GM13977 (cell line): ENCODE measurements at places on chromosomes 11 and 22.

DNA sequence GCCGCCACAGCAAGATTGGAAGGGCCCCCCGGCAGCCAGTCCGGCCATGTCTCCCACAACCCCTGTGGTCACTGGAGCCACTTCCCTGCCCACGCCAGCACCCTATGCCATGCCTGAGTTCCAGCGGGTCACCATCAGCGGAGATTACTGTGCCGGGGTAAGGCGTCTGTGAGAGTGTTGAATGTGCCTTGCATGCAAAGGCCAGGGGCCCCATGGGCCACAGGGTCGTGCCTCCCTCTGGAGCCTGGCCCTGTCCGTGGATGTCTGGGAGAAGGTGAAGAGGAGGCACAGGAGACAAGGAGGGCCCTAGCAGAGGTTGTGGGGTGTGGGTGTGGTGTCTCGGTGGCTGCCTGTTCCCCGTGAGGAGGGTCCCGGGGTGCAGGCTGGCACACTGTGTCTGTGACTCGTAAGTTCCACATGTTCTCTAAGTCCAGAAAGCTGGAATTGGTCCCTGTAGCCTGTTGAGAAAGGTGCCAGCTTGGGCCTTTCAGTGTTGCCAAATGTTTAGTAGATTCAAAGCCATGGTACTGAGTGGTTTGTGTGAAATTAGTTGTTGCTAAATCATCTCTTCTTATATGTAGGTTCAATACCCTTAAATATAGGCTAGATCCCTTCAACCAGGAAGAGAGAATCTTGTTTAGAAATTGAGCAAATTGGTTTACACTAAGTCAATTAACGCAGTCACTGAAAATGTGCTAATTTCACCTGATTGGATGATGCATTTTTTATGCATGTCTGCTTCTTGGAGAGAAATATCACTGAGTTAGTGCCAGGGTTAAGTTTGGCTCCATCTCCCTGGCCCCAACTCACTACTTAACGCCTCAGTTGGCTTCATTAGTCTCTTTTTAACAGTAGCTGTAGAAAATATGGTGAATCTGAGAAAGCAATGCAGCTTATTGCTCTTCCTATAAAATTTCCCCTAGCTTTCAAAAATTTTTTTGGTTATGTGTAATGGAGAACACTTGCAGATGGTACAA lies 23.8 kb downstream of the AMPD3 start:
- no peak for DNase-seq

DNA sequence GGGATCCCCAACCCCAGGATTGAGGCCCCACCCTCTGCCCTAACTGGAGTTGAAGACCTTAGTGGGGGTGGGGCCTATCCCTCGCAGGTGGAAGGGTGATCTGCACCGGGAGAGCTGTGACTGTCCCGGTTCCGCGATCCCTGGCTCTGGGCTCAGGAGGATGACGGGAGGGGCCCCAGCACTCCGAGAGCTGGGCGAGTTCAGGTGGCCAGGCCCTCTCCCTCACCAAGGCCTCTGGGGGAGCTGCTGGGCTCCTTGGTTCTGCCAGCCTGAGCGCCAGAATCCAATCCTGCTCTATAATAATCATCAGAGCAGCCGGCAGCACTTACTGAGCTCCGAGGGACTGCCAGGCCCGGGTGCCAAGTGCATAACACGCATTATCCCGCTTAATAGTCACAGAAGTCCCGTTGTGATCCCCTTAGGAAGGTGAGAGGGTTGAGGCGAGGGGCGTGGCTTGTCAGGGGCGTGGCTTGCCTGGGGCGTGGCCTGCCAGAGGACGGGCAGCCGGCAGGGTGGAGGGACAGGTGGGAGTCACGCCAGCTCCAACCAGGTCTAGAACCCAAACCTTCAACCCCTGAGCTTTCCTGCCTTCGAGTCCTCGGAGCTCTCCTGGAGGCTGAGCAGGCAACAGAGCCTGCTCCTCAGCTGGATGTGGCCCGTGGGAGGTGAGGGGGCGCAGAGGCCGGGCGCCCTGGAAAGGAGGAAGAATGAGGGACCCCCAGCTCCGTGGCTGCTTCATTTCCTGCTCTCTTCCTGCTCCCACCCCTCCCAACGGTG lies 7.3 kb upstream of the SYT7 start:
- DNase-seq: peak; percentile 69

DNA sequence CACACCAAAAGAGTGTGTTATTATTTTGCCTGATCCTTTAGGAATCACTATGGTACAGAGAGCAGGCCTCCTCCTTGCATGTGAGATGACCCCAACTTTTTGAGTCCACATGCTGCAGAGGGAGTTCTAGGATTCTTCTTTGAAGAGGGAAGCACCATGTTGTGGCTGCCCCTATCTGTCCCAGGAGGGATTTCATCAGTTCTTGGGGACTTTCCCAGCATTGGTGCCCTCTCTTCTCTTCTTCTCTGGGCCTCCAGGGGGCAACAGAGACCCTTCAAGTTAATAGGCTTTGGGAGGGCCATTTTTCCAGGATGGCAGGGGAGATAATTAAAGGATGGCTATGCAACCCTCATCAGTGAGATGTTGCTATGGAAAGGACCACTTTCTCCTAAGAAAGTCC lies 3.6 kb downstream of the MMP1 start:
- peak; percentile 20 for DNase-seq

DNA sequence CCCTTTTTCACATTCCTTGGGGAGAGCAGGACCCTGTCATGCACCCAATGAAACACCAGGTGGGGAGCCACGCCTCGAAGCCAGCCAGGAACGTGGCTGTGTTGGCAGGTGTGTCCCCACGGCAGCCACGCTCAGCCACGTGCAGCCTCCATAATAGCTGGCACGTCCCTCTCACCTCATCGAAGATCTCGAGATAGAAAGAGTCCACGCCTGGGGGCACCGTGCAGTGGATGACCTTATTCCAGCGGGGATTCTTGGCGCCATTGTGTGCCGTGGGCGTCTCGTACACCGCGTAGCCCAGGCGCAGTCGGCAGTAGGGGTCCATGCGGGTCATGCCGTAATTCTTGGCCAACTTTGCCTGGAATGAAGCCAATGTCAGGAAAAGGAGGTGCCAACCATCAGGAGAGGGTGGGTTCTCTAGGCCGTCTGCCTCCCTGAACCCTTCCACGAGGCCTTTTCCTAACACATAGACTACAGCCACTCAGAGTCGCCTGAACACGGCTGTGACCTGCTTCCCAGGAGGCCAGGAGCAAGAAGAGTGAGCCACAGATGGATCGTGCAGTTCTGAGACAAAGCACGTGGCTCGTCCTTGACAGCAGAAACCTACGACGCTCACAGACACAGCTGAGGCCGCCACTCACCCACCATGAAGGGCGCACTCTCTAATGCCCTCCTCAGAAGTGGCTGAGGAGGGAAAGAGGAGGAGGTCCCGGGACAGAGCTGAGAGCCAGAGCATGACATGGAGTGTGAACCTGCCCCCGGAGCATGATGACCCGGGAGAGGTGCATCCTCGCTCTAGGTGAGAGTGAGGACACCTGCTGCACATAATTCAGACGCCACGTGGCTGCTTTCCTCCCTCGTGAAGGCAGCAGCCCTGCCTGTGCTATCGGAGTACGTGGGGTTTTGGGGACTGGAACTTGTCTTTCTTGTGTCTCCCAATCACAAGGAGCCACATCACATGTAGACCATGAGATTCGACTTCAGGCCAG lies 19.1 kb downstream of the TOLLIP start:
- DNase-seq: no peak

- no peak for DNase-seq
Measured at GRCh38 chr11:47188259-47188658, 2.0 kb upstream of the PACSIN3 start.

GRCh38 chr11:20042045-20042639 lies 118.1 kb downstream of the DBX1 start:
- DNase-seq: no peak

- no peak for DNase-seq
Measured at GRCh38 chr11:17505146-17505545, 28.5 kb upstream of the ABCC8 start.
